ENCODE measurements at places on chromosomes 6 and 20.

- DNase-seq = no peak
Measured at GRCh38 chr6:15249371-15250019, 3.6 kb downstream of the JARID2 start.

DNA sequence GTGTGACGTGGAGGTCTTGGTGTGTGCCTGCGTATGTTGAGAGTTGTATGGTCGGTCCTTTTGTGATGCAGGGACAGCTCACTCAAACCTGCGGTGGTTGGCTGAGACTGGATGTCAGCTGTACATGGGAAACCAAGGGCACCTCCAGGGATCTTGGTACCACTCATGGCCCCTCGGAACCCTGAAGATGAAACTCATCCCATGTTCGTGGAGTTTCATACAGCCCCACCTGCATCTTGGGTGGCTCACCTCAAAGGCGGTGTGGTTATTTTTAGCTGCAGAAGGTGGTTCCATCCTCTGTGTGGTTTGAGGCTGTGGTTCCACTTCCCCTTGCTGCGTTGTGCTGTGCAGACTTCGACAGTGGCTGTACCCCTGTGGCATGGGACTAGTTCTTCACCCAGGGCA lies 52.6 kb upstream of the SLC22A1 start:
- no peak for DNase-seq

DNA sequence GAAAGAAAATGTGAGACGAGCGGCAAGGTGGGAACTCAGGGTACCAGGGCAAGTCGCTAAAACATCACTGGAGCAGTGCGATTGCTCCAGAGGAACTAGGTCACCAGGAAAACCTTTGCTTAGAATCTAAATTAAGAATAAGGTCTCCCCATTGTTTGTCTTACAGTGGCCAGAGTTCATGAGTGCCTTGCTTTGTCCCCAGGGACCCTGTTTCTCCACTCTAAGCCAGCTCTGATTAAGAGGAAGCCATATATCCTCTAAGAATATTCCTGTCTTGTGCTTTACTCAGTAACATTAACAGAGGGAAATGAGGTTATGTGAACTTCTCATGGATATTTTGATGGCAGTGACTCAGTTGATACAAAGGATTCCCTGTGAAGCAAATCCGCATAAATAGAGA lies 305.8 kb downstream of the CD83 start:
- no peak for DNase-seq

GRCh38 chr6:126880964-126881363 lies 237.5 kb upstream of the RSPO3 start:
- DNase-seq = no peak

- no peak for DNase-seq
Measured at GRCh38 chr6:26351544-26351953, 13.4 kb upstream of the BTN3A2 start.

DNA sequence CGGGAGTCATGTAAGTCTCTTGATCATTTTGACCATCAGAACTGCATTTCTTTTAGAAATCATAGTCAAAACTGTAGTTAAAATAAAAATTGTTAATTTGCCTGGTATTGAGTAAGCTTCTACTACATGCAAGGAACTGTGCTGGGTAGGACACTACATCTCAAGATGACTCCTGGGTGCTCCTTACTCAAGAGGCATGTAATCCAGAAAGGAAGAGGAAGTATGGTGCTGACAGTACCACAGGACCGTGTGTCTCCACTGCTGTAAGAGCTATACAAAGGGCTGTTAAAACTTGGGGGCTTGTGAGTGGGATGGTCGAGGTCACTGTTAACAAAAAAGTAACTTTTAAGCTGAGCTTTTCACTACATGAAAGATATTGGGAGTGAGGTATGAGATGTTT lies 508.3 kb upstream of the SOX4 start:
- DNase-seq = no peak

DNA sequence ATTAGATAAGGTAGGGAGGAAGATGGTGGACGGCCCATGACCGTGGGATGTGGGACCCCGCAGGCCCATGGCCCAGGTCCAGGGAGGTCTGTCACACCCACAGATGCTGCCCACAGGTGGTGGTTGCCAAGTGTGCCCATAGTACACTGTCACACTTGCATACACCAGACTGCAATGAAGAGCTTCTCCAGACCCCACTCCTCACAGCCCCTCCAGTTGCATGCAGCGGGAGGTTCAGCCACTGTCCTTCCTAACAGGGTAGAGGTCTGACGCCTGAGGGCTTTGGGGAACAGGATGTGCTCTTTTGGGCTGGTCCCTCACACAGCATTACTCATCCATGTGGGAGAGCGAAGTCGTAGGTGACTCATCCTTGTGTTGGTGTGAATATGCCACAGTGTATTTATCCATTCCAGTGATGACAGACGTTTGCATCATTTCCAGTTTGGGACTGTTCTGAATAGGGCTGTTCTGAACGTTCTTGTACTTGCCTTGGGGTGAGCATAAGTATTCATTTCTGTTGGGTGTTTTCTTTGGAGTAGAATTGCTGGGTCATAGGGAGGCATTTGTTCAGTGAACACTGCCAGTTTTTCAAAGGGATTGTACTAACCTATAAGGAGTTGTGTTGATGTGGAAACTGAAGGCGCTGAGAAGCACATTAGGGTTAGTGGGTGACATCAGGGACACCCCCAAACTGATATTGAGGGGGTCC lies 10.1 kb upstream of the PYGB start:
- peak; percentile 18 for DNase-seq

- DNase-seq = no peak
Measured at GRCh38 chr6:144216668-144217218, 66.4 kb downstream of the STX11 start.

- no peak for DNase-seq
Measured at GRCh38 chr6:138869398-138869797, 73.5 kb downstream of the ECT2L start.

- no peak for DNase-seq
Measured at GRCh38 chr6:21001736-21002135, 467.5 kb downstream of the CDKAL1 start.

- no peak for DNase-seq
Measured at GRCh38 chr6:132596201-132596600, 6.7 kb upstream of the TAAR5 start.

DNA sequence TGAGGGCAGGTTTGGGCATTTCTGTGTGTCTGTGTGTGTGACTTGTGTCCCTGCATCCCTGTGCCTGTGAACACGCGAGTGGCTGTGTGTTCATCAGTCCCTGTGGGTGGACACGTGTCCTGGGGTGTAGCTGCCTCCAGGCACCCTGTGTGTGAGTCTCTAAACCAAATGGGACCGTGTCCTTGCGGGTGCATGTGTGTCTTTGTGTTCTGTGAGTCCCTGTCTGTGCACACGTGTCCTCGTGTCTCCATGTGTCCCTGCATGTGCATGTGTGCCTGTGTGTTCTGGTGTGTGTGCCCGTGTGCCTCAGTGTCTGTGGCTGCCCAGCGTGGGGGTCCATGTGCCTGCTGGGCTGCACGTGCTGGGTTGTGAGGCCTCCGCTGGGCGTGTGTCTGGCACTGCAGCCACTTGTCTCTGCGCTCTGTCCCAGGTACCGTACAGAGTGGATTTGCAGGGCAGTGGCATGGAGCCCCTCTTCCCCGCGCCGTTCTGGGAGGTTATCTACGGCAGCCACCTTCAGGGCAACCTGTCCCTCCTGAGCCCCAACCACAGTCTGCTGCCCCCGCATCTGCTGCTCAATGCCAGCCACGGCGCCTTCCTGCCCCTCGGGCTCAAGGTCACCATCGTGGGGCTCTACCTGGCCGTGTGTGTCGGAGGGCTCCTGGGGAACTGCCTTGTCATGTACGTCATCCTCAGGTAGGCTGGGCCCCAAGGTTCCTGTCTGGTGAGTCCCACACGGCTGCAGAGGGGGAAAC lies 8.2 kb upstream of the LKAAEAR1 start:
- no peak for DNase-seq

DNA sequence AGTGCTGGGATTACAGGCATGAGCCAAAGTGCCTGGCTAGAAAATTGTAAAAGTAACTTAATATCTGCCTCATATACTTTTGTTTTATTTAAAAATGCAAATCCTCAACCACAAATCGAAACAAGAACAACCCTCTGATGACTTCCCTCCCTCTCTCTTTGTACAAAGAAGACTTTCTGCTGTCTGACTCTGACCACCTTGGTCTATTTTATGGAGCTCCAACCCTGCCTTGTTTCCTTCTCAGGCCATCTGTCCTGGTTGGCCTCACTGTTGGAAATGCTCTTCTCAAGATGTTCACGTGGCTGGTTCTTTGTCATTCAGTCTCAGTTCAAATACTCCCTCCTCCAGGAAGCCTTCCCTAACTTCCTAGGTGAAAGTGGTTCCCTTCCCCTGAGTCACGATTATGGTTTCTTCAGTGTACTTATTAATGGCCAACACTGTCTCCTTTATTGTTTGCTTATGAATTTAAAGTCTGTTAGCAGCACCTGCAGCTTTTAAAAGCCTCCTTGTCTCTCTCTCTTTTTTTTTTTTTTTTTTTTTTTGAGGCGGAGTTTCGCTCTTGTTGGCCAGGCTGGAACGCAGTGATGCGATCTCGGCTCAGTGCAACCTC lies 151.5 kb upstream of the SALL4 start:
- DNase-seq = no peak

- DNase-seq = no peak
Measured at GRCh38 chr20:50731930-50732690, 730 bp downstream of the PARD6B start.

DNA sequence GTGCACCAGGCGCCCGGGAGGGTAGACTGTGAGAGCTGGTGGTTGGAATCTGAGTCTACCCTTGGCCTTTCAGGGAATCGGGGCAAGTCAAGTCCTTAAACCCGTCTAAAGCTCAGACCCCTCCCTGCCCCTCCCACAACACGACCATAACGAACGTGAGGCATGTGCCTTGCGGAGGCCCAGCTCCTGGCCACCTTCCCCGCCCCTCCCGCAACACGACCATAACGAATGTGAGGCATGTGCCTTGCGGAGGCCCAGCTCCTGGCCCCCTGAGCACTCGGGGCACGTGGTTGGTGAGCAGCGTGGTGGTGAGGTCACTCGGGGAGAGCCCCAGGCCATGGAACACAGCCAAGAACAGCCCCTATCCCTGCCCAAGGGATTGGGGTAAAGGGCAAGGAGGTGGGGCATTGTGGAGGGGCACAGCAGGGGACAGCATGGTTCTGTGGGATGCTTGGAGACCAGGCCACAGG lies 132.2 kb downstream of the TAF4 start:
- no peak for DNase-seq

- no peak for DNase-seq
Measured at GRCh38 chr6:16183187-16183664, 54.3 kb downstream of the MYLIP start.

DNA sequence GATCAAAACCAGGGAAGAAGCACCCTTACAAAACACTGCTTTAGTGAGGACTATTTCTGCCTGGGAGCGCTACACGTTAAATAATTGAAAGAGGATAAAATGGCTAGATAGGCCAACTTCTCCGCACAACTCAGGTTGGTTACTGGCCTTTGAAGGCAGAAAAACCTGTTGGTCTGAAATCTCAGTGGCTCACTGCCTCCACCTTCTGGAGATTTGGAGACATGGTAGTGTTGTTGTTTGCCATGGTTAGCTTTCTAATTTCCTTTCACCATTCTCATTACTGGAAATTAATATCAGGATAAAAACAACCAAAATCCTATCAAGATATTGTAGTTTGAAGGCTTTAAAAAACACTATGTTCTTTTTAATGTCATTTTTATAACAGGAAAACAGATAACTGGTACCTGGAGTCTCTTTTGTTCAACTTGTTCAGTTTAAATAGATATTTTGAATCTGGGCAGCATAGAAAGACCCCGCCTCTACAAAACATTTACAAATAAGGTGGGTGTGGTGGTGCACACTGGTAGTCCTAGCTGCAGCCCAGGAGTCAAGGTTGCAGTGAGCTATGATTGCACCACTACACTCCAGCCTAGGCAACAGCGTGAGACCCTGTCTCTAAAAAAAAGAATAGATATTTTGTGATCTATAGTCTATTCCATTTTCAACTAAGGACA lies 27.5 kb upstream of the BCLAF1 start:
- DNase-seq = no peak

- no peak for DNase-seq
Measured at GRCh38 chr20:62753626-62754025, 42.6 kb upstream of the MRGBP start.

- no peak for DNase-seq
Measured at GRCh38 chr6:101422811-101423210, 29.3 kb downstream of the GRIK2 start.

DNA sequence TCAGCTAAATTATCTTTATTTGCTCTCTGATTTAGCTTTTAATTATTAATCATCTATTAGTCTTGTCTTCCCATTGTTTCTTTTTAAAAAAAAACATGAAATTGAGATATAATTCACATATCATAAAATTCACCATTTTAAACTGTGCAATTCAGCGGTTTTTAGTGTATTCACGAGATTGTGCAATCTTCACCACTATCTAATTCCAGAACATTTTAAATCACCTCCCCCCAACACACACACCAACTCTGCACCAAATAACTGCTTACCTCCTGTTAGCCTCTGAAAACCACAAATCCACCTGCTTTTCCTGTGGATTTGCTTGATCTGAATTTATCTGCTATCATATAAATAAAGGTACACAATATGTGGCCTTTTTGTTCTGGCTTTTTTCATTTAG lies 8.8 kb upstream of the ABRACL start:
- no peak for DNase-seq

DNA sequence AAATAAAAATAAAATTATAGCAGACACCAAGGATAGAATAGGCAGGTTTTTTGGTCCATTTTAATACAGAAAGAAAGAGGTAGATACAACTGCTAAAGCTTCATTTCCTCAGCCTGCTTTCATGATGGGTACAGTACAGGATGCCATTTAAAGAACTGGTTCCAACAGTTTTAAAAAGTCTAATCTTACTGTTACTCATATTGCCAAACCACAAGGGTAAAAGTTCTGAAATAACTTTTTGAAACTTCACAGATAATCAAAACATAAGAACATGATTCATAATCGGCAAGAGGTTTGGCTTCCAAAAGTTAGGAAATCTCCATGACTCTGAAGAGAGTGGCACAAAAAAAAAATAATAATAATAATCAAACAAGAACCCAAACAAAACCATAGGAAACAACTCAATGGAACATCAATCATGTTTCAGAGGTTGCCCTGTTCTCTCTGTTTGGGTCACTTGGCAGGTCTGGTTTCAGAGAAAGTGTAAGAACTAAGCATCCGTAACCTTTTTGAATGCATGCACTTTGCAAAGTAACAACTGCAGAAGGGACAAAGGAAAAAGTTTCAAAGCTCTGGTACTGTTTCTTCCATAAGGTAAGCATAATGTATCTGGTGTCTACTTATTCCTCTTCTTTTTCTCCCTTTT lies 79.7 kb downstream of the SMLR1 start:
- DNase-seq = no peak

GRCh38 chr20:40080041-40080652 lies 608.9 kb downstream of the MAFB start:
- no peak for DNase-seq

DNA sequence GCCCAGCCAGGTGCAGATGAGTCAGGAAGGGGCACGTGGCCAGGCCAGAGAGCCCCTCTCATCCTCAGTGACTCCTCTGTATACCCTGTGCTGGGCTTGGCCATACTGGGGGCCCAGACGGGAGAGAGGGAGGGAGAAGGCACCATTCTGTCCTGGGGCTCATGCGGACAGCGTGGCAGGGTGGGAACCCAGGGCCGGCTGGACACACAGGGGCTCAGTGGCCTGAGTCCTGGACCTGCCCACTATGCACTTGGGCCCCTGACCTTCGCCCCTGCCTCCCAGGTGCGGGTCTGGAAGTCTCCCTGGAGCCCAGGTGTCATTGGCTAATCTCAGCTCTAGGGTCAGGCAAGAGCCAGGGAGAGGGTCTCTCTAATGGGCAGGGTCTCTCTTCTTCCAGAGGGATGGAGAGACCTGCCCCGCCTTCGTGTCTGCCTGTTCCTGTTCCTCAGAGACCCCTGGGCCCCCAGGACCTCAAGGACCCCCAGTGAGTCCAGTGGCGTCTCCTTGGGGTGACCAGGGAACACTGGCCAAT lies 27.7 kb downstream of the COL20A1 start:
- no peak for DNase-seq

All from stimulated activated CD4-positive, alpha-beta T cell treated with anti-CD3 and anti-CD28 coated beads, TNF-alpha, amount 100 ng/mL, for 4 hours (primary cell).